ENCODE measurements at places on chromosomes 12 and 14.

DNA sequence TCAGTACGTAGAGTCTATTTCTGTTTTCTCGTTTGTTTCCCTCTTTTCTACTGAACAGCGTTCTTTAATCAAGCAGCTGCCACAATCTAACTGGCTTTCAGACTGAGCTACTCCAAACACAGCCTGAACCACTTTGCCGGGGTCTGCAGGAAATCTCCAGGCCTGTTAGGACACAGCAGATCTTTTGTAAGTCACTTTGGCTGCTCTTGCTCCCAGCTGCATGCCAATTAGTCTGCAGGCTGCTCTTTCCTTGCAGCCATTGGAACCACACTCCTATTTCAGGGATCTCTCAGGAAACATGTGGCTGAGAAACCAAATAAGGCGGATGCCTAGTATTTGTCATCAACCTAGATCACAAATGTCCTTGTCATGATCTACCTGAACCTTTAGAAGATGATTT lies 73.6 kb downstream of the TMTC1 start:
- DNase-seq, result no peak

DNA sequence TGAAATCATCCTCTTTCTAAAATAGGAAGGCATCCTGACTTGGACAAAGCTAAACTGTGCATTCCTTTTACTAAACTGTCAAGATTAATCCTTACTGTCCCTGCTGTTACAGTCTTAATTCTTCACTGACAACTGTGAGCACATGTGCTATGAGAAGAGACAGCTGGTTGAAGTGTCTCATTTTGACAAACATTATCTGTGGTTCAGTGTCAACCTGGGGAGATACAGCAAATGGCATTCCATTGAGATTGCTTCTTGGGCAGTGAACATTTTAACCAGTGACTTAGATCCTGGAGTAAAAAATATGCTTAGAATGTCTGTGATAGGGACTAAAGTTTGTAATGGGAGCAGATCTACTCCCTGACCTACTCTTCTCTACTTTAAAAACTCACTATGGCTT lies 552.6 kb upstream of the ATP2B1 start:
- no peak for DNase-seq

GRCh38 chr14:91373591-91374254 lies 43.9 kb downstream of the CCDC88C start:
- DNase-seq, result no peak

DNA sequence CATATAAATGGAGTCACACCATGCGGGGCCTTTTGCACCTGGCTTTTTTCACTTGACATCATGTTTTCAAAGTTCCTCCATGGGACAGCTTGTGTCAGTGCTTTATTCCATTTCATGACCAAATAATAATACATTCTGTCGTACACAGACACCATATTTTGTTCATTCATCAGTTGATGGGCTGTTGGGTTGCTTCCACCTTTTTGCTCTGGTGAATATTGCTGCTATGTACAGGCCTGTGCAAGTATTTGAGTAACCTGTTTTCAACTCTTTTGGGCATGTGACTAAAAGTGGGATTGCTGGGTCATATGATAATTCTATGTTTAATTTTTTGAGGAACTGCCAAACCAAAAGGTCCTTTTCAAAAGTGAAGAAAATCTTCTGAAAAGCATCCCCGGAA lies 46.9 kb downstream of the HCAR2 start:
- no peak for DNase-seq

- DNase-seq, result no peak
These were observed 22.8 kb upstream of the IGF1 start for GRCh38 chr12:102503056-102503681.

DNA sequence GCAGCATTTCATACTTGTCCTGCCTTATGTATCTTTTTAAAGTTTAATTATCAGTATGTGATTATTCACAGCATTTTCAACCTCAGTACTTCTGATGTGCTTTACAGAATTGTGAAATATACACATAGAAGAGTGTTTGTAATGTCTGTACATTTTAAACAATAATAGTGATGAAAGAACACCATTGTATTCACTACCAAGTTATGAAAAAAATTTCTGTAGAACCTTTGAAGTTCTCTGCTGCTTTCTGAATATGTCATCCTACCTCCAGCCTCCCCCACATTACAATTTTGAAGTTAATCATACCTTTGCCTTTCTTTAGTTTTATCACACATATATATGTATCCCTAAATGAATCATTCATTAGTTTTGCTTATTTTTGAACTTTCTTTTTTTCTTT lies 24.8 kb downstream of the FRMD6 start:
- DNase-seq, result no peak

- no peak for DNase-seq
These were observed 201.0 kb downstream of the SLC25A21 start for GRCh38 chr14:36971263-36971855.

DNA sequence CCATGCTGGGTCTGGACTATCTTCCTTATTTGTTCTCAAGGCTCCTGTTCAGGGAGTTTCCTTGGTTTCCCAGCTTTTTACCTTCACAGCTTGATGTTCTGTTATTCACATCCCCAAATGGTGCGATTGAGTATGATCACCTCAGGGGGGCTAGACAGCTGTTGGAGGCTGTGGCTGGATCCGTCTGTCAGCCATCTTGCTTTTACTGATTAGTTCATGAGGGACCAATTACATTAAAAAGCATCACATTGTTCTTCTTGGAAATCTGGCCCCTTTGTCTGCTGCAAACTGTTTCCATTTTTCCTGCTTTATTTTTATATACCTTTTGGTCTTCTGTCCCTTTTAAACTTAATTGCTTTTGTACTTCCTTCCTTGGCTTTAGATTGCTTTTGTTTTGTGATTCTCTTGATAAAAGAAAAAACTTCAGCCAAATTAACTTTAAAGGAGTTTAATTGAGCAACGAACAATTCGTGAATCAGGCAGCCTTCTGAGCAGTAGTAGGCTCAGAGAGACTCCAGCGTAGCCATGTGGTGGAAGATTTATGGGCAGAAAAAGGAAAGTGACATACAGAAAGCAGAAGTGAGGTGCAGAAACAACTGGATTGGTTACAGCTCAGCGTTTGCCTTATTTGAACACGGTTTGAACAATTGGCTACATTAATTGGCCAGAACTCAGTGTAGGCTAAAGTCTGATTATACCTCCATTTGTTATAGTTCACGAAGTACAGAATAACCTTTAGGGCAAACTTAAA lies 208.7 kb downstream of the AEBP2 start:
- DNase-seq, result no peak

DNA sequence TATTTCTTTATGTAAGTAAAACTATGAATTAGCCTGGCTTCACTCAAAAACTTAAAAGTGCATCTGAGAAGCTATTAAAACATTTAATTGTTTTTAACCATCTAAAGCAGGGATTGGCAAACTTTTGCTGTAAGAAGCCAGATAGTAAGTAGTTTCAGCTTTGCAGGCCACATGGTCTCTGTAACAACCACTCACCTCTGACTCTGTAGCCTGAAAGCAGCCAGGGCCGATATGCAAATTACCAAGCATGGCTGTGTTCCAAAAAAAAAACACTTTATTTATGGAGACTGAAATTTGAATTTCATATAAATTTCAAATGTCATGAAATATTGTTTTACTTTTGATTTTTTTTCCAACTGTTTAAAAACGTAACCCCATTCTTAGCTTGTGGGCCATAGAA lies 95.3 kb downstream of the CIT start:
- DNase-seq, result no peak

DNA sequence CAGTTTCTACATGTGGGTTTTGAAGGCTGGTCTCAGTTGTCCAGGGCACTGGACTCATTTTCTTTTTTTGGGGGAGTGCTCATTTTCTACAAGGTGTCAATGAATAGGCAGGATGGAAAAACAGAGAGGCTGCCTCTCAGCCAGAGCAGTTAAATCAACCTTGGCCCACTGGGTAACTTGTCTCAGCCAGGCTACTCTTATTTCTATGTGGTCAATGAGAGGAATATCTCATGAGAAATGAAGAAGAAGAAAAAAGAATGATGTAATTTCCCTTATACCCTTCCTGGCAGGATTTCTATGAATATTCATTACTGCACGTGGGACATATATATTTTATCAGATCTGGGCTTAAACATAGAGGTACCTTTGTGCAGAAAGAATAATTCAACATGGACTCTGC lies 155.2 kb upstream of the E2F7 start:
- DNase-seq, result no peak

Measured in smooth muscle cell of the brain vasculature (primary cell).